ENCODE measurements at places on chromosomes 4 and X.
A peak's percentile ranks its signal among the peaks of the same experiment; 100 is the strongest.

- peak; percentile 88 for DNase-seq
Observed at GRCh38 chr4:102625232-102625930, 124.2 kb downstream of the NFKB1 start.

DNA sequence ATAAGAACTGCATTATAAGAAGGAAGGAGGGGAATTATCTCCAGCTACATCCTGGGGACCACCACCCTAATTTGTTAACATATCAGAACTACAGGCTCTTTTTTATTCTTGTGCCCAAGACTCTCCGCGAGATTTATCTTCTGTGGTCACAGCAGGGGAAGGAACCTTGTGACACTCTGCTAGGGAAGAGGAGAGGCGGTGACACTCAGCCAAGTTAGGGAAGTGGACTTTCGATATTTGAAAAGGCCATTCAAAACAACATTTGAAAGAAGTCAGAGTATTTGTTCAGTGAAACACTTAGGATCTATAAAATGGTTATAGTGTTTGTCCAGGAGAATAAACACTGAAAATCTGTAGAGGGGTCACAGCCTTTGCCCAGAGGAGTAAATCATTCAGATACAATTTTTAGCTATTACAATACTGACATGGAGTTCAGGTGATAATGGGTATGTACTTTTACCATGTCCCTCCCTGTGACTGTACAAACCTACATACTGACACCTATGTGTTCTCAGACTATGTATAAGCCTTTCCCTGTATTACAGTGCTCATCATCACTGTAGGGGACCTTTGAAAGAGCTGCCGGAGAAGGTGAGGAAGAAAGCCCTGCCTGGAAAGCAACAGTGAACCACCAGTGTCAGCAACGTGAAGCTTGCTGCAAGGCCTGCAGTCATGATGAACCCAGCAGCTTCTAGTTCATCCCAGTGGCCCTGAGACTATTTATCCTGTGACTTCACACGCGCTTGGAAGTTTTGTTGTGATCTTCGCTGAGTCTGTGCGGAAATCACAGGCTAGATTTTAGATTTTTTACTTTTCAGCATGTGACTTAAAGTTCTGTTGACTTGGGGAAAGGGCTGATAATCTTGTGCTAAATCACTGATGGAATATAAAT lies 8.5 kb upstream of the PTTG2 start:
- DNase-seq = peak; percentile 79

GRCh38 chr4:7335344-7336066 lies 99.2 kb downstream of the PSAPL1 start:
- DNase-seq = peak; percentile 78

- DNase-seq = no peak
Observed at GRCh38 chr4:2289311-2289954, 27.5 kb upstream of the MXD4 start.
